ENCODE measurements at places on chromosomes 7 and 10.

DNA sequence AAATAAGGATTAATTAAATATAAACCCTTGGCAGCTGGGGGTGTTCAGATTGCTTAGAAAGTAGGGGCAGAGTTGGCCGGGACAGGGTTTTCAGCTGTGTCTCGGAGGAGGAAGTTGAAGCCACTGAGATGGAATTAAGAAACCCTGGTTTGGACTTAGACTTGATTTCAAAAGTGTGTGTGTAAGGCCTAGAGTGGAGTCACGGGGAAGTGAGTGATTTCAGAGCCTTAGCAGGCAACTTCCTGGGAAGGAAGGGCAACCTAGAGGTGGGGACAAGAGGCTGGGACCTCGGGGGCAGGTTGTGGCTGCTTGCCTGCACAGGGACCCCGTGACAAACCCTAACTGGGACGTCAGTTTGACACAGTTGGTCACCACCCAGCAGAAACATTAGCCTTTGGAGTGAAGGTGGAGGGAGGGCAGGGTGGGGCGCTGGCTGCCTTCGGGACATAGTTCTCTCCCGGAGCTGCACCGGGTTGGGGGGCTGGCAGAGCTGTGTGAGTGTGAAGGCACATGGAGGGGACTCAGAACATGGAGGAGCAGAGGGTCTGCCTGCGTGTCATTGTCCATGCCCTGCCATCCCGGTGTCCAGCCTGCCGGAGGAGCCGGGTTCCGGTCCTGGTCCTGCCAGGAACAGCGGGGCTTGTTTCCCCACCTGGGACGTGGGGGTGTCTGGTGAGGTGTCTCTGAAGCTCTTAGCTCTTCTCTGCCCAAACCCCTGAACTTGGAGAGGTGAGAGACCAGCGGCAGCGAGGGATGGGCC is 1.8 kb downstream of the BRI3 start:
- no peak for DNase-seq

DNA sequence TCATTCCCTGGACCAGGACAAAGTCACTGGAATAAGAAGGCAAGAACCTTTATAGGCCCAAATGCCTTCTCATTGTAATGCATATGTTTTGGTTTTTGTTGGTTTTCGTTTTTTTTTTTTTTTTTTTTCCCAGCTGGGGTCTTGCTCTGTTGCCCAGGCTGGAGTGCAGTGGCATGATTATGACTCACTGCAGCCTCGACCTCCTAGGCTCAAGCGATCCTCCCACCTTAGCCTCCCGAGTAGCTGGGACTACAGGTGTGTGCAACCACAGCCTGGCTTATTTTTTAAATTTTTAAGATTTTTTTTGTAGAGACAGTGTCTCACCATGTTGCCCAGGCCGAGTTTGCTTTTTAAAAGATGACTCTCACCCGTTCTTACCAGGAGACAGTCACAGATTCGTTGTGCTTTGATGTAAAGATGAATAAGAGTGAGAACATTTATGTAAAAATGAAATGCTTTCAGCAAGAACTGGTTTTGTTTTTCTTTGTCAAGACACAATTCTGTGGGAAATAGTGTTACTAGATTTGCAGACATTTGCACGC is 7.6 kb downstream of the IQCE start:
- no peak for DNase-seq

- no peak for DNase-seq
Observed at GRCh38 chr10:59991661-59992060, 85.3 kb upstream of the CCDC6 start.

GRCh38 chr10:73992899-73993788 is 4.8 kb upstream of the VCL start:
- no peak for DNase-seq

Data from activated CD8-positive, alpha-beta memory T cell treated with anti-CD3 and anti-CD28 coated beads, Interleukin-2, amount 50 U/mL, for 4 hours (primary cell).